ENCODE measurements at places on chromosomes 13 and 19. TPM values are rescaled to one million over a fixed set of nuclear protein-coding genes. Genes with fewer than 3 reads are reported as not detected.
A peak's percentile ranks its signal among the peaks of the same experiment; 100 is the strongest.

Gene DAND5
- not detected for total RNA-seq

Gene INAFM1
- total RNA-seq = 16.7 TPM

GRCh38 chr13:75161804-75162203, 320.2 kb downstream of the TBC1D4 start:
- DNase-seq = no peak

Gene SERTM1
- total RNA-seq = not detected

DNA sequence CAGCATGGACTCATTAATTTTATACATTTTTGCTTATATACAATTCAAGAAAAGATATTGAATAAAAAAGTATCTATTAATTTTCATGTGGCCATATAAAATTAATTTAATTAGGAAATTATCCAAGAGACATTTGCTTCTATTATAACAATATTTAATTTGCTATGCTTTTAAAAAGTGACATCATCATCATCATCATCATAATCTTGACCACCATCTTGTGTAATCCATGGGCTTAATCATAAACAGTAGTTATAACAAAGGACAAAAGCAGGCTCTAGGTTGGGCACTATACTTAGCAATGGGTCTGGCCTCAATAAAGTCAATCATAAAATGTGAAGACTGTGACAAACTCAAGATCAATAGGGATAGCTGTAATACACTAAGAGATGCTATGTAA, 1031.6 kb downstream of the SLITRK1 start:
- no peak for DNase-seq

Gene CYP4F8
- total RNA-seq = not detected

DNA sequence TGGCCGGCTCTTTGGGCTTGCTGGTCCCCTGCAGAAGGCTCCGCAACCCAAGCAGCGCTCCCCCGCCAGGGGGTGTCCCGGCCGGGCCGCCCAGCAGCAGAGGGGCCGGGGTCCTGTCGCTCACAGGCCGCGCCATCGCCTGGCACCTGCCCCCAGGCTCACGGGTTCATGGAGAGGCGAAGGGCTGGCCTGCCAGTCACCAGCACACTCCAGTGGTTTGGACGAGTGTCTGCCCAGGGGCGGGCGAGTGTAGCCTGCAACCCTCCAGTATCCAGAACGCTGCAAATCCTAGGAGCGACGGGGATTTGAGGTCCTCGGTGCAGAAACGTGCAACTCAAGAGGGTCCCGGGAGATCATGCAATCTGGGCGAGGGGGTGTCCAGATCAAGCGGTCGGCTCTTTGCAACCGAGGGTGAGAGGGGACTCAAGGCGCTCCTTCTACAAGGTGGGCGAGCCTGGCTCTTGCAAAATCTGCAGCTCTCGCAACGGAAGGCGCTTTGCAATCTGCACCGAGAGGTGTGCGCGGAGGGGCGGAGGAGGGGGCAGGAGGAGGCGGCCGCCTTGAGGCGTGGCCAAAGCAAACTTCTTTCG, at the start of gene DBP:
Gene DBP (minus strand): TSS at position 521 of the 590 bp plus-strand sequence. CDS start 385 bp downstream, at position 136.
- DNase-seq = peak; percentile 34

DNA sequence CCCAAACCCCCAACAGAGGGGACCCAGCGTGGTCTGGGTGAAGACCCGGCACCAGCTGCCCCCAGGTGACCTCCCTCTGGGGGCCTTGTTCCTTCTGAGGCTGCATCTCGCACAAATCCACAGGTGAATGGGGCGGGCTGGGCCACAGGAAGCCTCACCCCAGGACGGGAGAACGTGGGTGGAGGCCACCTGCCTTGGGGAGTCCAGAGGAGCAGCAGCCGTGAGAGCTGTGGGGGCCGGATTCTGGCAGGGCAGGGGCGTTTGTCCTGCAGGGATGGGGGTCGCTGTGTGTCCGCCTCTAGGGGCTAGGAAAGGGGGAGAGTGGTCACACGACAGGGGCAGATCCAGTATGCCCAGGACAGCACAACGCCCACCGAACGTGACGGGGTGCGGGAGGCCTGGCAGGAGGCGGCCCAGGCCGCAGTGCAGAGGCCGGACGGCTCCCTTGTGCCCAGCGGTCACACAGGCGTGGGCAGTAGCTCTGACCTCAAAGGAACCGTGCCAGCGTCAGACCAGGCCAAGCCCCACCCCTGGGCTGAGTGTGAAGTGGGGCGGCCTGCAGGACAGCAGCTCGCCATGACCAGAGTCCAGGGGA, 6.7 kb downstream of the POLR2E start:
- no peak for DNase-seq

- no peak for DNase-seq
Measured at GRCh38 chr19:38989066-38989605, 13.6 kb upstream of the FBXO17 start.

DNA sequence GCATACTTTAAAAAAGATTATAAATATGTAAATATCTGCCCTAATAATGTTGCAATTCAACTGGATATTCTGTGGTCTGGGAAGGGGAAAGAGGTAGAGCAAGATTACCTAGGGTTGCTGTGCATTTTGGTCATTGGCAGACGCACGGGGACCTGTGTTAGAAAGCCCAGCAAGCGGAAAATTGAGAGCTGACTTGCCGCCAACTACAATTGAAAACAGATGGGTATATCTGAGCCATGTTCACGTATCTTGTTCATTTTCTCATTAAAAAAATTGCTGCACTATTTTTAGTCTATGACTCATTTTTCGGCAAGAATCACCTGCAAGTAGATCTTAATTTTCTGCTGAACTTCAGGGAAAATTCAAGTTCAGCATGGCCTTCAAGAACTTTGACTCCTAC, 308.5 kb upstream of the TMTC4 start:
- no peak for DNase-seq

DNA sequence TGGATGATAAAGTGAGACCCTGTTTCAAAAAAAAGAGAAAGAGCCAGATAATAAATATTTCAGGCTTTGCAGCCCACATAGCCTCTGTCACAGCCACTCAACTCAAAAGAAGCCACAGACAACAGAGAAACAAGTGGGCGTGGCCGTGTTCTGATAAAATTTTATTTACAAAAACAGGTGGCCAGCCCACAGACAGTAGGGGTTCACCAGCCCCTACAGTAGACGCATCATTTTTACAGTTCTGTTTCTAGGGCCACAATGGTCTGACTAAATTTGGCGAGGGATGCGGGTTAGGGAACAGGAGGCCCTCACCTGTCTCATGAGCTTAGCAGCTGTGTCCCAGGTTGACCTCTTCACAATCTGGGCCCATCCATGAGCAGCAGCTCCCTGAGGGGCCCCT, 59.5 kb downstream of the ARHGEF18 start:
- DNase-seq = no peak

Measured in naive thymus-derived CD4-positive, alpha-beta T cell (primary cell).